ENCODE measurements at places on chromosomes 2 and 18.
A peak's percentile ranks its signal among the peaks of the same experiment; 100 is the strongest.

DNA sequence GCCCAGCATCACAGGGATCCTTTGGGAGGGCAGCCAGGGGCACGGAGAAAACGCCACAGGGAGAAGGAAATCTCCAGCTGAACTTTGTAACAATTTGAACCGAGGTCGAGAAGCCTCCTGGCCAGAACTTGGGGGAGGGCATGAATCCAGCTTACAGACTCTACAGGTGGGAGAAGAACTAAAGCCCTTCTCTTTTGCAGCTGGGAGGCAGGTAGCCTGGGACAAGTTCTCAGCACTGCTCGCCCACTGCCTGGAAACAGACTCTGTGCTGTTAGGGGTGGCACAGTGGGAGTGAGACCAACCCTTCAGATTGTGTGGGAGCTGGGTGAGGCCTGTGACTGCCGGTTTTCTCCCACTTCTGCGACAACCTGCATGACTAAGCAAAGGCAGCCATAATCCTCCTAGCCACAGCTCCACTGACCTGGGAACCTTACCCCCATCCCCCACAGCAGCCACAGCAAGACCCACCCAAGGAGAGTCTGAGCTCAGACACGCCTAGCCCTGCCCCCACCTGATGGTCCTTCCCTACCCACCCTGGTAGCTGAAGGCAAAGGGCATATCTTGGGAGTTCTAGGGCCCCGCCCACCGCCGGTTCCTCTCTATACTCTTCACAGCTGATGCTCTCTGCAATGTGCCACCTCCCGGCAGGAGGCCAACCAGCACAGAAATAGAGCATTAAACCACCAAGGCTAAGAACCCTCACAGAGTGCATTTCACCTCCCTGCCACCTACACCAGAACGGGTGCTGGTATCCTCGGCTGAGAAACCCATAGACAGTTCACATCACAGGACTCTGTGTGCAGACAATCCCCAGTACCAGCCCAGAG, 136.0 kb upstream of the SIX2 start:
- DNase-seq, result no peak

- no peak for DNase-seq
Measured at GRCh38 chr2:82234283-82234874, 1929.8 kb upstream of the LRRTM1 start.

GRCh38 chr2:33292981-33293595, 183.4 kb upstream of the RASGRP3 start:
- no peak for DNase-seq

- DNase-seq, result no peak
Measured at GRCh38 chr2:139380051-139380450, 599.9 kb upstream of the NXPH2 start.

- DNase-seq, result peak; percentile 15
Measured at GRCh38 chr2:171210864-171211431, 50.3 kb upstream of the TLK1 start.

Data from stimulated activated CD4-positive, alpha-beta T cell treated with anti-CD3 and anti-CD28 coated beads, Interleukin-1b, Interleukin-23, amount 100 ng/mL, for 48 hours (primary cell).